Smooth muscle cell of bladder (primary cell): ENCODE measurements at places on chromosomes 12 and 14. TPM values are rescaled to one million over a fixed set of nuclear protein-coding genes. Genes with fewer than 3 reads are reported as not detected.

BDKRB1 gene
- 31.6 and 33.1 TPM in 2 replicates for total RNA-seq

IFNG-AS1 gene
- total RNA-seq: not detected in 2 replicates

ING4 gene
- total RNA-seq: 27.2 and 34.4 TPM in 2 replicates

CCDC184 gene
- 0.43 and 0.83 TPM in 2 replicates for total RNA-seq

CD163L1 gene
- 0.09 and 0.28 TPM in 2 replicates for total RNA-seq

SYNJ2BP gene
- total RNA-seq: 12.2 and 12.9 TPM in 2 replicates

TSPAN11 gene
- total RNA-seq: 0.18 and 1.1 TPM in 2 replicates

GARIN6 gene
- not detected in 2 replicates for total RNA-seq

DIO3 gene
- total RNA-seq: under 0.01 and 0.09 TPM in 2 replicates

KRT73 gene
- not detected in 2 replicates for total RNA-seq

CRIP1 gene
- total RNA-seq: 2.0 and 3.3 TPM in 2 replicates

ANO4 gene
- 0.46 and 2.4 TPM in 2 replicates for total RNA-seq

PTPRB gene
- under 0.01 and 0.55 TPM in 2 replicates for total RNA-seq

CHST11 gene
- total RNA-seq: 2.4 and 3.6 TPM in 2 replicates

LPCAT3 gene
- total RNA-seq: 13.8 and 17.2 TPM in 2 replicates

KCNC2 gene
- not detected in 2 replicates for total RNA-seq

FAM186B gene
- 0.28 and 0.37 TPM in 2 replicates for total RNA-seq

KRT83 gene
- 0.14 TPM in 1 of 2 replicates, not detected in the other for total RNA-seq

CLEC4C gene
- total RNA-seq: not detected in 2 replicates

MYO1H gene
- 0.14 TPM in 1 of 2 replicates, not detected in the other for total RNA-seq

RNF212B gene
- total RNA-seq: not detected in 2 replicates

CCDC88C gene
- total RNA-seq: 0.28 and 0.85 TPM in 2 replicates

KERA gene
- not detected in 2 replicates for total RNA-seq

PIANP gene
- 0.09 TPM in 1 of 2 replicates, not detected in the other for total RNA-seq

PLEKHD1 gene
- under 0.01 and 0.09 TPM in 2 replicates for total RNA-seq

PTPN11 gene
- 89.3 and 130 TPM in 2 replicates for total RNA-seq

DTX1 gene
- total RNA-seq: 0.18 TPM in 1 of 2 replicates, not detected in the other

PCNX1 gene
- 53.5 and 54.2 TPM in 2 replicates for total RNA-seq

HCAR3 gene
- not detected in 2 replicates for total RNA-seq

TMEM63C gene
- total RNA-seq: 0.65 and 0.71 TPM in 2 replicates

ATP2A2 gene
- 114 and 157 TPM in 2 replicates for total RNA-seq

KRT5 gene
- 1.3 and 2.3 TPM in 2 replicates for total RNA-seq

PMCH gene
- not detected in 2 replicates for total RNA-seq

MORN3 gene
- 0.57 and 0.65 TPM in 2 replicates for total RNA-seq

OR4K5 gene
- not detected in 2 replicates for total RNA-seq

SMAGP gene
- 2.0 and 2.6 TPM in 2 replicates for total RNA-seq

KRT80 gene
- under 0.01 TPM in 2 replicates for total RNA-seq

NTS gene
- total RNA-seq: 2.3 and 6.0 TPM in 2 replicates

CPM gene
- total RNA-seq: 3.0 and 7.3 TPM in 2 replicates

SLC2A3 gene
- 80.4 and 148 TPM in 2 replicates for total RNA-seq

GPRC5D gene
- total RNA-seq: not detected in 2 replicates

SYNDIG1L gene
- not detected in 2 replicates for total RNA-seq
